ENCODE measurements at places on chromosomes 7 and 10.

DNA sequence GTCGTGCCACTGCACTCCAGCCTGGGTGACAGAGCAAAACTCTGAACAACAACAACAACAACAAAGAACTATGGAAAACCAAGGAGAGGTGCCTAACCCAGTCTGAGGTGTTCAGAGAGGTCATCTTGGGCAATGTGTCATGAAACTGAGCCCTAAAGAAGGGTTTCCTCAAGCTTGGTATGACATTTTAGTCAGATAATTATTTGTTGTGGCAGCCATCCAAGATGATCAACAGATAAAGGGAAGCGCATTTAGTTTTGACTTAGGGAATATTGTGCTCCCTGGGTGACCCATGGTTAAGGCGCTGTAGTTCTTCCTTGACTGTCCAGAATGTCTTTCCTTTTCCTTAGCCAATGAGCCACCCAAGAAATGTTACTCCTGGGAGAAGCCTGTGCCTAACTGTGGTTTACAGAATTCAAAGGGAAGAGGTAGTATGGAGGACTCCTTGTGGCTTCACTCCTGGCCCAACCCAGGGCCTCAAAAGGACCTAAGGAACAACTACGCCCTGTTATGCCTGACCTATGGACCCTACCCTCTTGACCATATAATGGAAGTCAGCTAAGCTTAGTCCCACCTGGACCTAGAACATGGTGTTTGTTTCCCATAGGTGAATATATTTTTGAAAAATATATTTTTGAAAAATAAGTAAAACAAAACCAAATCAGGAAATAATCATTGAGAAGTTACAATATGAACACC is 42.4 kb downstream of the TPST1 start:
- DNase-seq = no peak

GRCh38 chr7:91348711-91349110 is 84.5 kb downstream of the FZD1 start:
- peak; percentile 4 for DNase-seq

DNA sequence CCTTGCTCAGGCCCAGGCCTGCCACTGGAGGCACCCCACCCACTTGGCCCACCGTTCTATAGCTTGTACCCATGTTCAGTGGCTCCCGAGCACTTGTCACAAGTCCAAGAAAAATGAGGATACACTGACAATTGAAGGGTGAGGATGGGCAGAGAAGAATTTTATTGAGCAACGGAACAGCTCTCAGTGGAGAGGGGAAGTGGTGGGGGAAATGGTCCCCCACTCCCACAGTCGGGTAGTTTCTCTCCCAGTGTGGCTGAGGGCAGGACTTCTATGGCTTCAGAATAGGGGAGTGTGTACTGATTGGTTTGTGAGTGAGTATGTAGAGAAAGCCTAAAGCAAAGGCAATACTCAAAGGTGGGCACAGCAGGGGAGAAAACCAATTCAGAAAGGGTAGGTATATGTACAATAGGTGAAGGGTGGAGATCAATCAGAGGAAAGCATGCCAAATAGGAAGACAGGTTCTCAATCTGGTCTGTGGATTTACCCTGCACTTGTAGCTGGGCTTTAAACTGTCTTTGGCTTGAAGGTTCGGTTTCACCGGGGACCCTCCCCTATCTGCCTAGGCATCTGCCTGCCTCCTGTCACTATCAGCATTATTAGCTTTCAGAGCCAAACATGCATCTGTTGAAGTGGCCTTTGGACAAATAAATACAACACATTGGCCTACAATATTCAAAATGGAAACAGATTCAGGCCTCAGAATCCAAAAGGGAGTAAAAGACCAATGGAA is 8.9 kb upstream of the TSPAN13 start:
- DNase-seq = no peak

- DNase-seq = no peak
Observed at GRCh38 chr10:48714088-48714487, 29.4 kb downstream of the WDFY4 start.

DNA sequence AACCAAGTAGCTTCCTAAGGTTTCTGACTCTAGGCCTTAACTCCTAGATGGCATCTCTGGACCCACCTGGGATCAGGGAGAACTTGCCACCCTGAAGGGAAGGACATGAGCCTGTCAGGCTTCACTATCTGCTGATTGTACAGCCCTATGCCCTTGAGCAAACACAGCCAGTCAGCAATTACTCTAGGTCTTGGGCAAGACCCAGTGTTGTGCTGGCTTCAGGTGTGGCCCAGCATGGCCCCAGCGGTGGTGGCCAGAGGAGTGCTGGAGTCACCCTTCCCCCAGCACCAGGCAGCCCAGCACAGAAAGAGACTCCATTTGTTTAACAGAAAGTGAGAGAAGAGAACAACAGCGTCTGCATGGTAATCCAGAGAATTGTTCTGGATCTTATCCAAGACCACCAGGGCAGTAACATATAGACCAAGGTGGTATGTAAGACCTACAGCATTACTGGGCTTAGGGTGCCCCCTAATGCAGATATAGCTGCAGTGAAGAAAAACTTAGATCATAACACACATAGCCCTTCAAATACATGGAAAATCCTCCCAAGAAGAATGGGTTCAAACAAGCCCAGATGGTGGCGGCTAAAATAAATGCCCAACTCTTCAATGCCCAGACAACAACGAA is 207.7 kb downstream of the MAGI2 start:
- DNase-seq = no peak

DNA sequence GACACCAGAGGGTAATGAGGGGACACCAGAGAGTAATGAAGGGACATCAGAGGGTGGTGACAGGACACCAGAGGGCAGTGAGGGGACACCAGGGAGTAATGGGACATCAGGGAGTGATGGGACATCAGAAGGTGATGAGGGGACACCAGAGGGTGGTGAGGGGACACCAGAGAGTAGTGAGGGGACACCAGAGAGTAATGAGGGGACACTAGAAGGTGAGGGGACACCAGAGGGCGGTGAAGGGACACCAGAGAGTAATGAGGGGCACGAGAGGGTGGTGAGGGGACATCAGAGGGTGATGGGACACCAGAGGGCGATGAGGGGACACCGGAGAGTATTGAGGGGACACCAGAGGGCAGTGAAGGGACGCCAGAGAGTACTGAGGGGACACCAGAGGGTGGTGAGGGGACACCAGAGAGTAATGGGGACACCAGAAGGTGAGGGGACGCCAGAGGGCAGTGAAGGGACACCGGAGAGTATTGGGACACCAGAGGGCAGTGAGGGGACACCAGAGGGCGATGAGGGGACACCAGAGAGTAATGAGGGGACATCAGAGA is 10.6 kb downstream of the NACAD start:
- DNase-seq = no peak

DNA sequence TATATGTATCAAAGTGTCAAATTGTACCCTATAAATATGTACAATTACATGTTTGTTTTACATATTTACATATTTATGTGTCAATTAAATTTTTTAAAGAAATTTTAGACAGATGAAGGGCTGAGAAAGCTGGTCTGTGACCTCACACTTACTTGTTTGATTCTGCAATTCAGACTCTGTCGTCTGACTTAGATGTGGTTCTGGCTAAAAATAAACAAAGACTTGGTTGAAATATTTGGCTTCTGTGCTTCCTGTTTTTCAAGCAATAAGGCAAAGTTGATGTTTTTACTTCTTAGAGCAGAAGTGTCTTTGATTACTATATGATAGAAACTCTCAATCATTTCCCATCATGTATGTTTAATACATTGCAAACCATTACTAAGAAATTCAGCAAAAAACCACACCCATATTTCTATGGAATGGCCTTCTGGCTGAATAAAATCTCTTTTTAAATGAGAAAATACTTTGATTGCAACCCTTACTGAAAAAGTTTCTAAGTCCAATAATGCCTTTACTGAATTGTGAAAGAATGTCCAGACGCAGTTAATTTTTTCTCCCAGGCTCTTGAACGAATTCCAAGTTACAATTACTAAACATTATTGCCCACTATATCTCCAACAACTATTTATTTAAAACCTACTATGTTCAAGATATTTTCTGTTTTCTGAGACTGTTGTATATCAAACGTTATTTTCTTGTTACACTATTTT is 59.5 kb upstream of the PRKG1 start:
- no peak for DNase-seq

GRCh38 chr7:31788445-31788844 is 101.4 kb downstream of the PPP1R17 start:
- no peak for DNase-seq

- peak; percentile 76 for DNase-seq
Observed at GRCh38 chr10:90180886-90181691, 479.7 kb downstream of the KIF20B start.

GRCh38 chr7:152522571-152523067 is 86.8 kb upstream of the KMT2C start:
- peak; percentile 27 for DNase-seq

DNA sequence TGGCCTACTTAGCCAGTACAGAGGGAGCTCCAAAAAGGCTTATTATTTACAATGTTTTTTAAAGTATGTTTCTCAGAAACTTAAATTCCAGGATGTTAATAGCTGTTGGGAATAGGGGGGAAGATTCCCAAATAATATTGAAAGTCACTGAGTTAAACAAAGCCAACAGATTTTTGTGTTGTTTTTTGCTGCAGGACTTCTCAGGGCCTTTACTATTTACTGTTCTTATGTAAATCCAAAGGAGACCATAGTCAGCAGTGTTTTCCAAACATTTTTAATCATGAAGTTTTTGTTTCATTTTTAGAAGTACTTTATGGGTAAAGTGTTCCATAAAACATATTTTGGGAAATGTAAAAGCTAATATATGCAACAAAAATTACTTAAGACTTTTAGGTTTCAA is 100.4 kb upstream of the GSDME start:
- no peak for DNase-seq

DNA sequence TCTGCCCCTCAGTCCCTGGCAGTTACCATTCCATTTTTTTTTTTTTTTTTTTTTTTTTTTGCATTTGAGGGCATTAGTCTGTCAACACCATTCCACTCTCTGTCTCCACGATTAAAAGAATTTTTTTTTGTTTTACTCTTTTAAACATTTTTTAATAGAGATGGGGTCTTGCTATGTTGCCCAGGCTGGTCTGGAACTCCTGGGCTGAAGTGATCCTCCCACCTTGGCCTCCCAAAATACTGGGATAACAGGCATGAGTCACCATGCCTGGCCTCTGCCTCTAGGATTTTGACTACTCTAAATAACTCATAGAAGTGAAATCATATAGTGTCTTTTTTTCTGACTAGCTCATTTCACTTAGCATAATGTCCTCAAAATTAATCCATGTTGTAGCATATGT is 16.5 kb upstream of the CLDN3 start:
- no peak for DNase-seq

DNA sequence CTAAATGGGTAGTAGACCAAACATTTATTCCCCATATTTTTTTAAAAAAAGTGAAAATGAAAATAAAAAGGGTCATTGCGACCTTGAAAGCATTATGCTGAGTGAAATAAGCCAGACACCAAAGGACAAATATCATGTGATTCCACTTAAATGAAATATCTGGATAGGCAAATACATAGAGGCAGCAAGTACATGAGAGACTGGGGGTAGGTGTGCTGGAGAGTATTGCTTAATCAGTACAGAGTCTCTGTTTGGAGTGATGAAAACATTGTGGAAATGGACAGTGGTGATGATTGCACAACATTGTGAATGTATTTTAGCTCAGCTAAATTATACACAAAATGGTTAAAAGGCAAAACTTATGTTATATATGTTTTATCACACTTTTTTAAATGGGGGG is 169.4 kb downstream of the AKR1D1 start:
- no peak for DNase-seq

GRCh38 chr10:63520500-63521415 is at the start of gene REEP3:
REEP3 (plus strand) TSS chr10:63521401; CDS start chr10:63521546, 145 bp downstream.
- DNase-seq = peak; percentile 52

DNA sequence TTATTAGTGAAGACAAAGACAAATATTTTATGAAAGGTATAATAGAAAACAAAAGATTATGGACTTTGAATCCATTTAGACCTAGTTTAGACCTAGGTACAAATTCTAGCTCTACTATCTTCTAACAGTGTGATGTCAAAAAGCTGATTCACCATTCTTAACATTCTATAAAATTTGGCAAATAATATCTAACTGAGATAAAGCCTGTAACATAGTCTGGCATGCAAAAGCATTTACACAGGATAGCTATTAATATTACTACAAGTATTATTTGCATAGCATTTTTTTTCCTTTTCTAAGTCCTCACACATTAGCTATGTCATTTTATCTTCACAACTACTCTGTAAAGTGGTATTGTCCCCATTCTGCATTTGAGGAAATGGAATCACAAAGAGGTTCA is 179.6 kb upstream of the LRRTM3 start:
- peak; percentile 1 for DNase-seq

GRCh38 chr7:107034553-107034952 is 10.0 kb upstream of the PRKAR2B start:
- DNase-seq = no peak

DNA sequence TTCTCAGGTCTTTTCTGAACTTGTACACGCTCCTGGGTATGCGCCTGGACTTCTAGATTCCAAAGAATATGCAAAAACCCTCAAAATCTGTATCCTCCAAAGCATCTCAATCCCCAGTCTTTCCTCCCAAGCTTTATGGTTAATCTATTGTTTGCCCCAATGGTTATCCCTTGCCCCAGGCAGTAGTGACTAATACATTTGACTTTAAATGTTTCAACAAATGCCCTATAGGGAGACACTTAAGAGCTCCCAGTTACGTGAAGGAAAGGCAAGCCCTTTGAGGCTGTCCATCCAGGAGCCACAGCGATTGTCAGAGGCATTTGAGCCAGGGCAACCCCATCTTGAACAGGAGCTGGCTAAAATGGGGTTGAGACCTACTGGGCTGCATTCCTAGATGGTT is 12.7 kb upstream of the FOXL3 start:
- no peak for DNase-seq

DNA sequence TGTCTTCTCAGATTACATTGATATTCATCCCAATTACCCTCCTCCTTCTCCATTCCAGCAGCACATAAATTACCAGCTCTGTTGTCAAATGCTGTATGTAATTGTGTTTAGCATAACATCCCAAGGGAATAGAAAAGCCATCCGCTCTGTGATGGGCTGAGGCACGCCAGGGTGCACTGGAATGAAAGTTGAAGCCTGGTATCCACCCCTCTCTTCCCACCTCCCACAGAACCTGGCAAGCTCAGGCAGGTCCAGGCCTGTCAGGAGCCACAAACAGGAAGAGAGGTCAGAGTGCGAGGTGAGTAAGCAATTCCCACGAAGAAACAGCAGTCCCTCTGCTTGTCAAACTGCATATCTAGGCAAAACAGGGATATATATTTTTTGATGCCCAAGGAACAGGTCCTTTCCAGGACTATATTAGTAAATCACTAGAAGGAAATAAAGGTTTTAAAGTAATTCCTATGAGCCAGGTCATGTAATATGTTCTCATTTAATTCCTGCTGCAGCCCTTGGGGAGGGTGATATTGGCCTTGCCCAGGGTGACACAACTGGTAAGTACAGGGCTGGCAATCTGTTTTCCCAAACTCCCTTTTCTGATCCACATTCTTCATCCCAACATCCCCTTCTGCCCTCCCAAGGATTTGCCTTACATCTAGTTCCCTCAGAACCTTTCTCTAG is 155.6 kb upstream of the GHITM start:
- peak; percentile 78 for DNase-seq

DNA sequence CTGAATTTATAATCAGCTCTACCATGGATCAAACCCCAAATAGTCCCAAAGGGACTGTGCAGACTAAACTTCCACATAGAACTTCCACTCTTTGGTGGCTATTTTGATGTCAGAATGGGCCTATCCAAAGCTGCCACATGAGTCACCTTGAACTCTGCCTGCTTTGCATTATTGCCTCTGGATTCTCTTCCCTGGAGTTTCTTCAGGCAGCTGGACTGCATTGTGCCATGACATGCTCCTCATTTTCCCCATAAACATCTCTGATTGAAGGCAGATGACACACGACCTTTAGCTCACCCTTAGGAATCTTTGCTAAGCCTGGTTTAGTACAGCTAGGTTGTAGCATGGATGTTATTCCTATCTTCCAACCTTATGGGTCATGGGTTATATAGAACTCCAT is 251.7 kb downstream of the FZD1 start:
- DNase-seq = no peak
